ENCODE measurements at places on chromosomes 4 and X.

- no peak for DNase-seq
Measured at GRCh38 chrX:52277666-52278065, 91.2 kb upstream of the XAGE2 start.

DNA sequence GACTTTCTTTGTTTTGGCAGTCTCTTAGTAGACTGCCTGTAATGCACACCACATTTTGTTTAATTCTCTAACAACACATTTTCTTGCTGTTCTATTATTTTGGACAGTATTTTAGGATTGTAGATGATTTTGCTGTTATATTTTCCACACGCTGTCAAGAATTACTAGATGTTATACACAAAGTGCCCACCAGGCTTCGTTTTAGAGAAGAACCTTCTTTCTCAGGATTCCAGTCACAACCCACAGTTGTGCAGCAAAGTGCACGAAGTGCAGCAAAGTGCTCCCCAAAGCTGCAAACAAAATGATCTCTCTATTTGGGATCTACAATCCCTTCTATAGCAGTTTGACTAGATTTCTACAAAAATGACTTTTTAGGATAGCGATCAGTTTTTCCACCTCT is 2.4 kb downstream of the ZNF141 start:
- no peak for DNase-seq

DNA sequence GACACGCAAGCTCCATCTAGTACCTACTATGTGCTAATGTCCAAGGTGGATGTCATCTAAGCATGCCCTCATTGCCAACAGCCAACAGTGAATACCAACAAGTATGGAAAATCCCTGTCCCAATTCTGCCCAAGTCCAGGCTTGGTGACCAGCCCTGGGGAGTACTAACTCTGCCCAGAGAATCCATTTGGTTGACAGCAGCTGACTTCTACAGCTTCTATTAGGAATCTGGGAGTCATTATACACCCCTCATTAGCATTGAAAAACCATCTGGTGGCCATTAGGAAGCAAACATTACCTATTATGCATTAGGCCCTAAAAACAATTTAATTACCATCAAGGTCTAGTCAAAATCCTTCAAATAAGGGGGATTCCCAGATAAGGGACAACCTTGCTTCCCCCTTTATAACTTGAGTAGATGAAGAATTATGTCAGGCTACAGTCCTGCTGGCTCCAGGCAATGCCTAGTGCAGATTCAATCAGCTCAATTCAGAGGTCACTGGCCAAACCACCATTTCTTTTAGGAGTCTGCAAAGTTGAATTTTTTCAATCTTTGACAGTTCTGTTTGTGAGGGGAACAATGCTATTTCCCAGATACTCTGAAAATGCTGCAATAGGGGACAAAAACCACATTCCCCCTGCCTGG is 228.0 kb upstream of the LDB2 start:
- DNase-seq: no peak

- DNase-seq: no peak
Measured at GRCh38 chr4:43047058-43047457, 154.5 kb downstream of the GRXCR1 start.

- no peak for DNase-seq
Measured at GRCh38 chrX:96244955-96245354, 439.7 kb upstream of the DIAPH2 start.

- peak; percentile 28 for DNase-seq
Measured at GRCh38 chr4:7646384-7647061, 211.8 kb upstream of the PSAPL1 start.

DNA sequence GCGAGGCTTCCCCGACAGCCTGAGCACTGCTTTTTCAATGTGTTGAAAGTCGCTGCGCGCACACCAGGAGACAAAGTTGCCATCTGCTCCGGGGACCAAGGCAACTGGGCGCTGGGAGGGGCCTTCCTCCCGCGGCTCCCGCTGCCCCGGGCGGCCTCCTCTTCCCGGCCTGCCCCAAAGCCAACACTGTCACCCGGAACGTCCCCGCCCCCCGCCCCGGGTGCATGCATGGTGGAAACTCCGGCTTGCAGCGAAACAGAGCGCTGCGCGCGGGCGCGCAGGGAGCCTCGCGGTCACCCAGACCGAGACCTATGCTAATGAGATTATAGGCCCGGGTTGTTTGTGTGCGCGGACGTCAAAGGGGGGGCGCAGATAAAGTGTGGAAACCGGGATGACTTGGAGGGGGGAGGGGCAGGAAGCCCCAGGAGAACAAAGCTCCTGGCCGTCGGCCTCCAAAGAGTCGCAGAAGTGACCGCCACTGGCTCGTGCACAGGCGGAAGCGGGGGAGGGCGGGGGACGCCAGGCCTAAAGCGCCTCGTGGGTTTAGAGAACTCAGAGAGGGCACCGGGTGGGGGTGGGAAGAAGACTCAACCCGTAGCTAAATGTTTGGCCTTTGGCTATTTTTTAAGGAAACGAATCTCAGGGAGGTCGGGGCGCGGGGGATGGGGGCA is 88.8 kb downstream of the BCOR start:
- no peak for DNase-seq

DNA sequence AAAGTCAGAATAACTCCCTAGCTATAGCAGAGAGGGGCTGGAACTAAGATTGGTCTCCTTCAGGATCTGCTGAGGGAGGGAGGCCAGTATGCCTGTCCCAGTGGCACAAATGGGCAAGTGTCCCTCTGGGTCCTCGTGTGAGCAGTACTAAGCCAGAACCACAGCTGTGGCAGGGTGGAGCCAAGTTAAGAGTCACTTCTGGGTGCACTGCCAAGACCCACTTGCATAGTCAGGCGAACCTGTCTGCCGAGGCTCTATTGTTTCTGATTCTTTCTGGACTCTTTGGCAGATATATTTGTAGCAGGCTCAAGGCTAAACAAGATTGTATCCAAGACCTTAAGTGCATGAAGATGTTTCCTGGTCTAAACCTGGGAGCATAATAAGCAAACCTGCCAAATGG is 1123.7 kb upstream of the POU3F4 start:
- no peak for DNase-seq

- DNase-seq: no peak
Measured at GRCh38 chr4:38091636-38092035, 131.4 kb downstream of the PTTG2 start.

GRCh38 chrX:133265331-133265730 is 47.2 kb upstream of the TFDP3 start:
- no peak for DNase-seq

GRCh38 chrX:111519215-111519614 is 7.8 kb downstream of the SERTM2 start:
- DNase-seq: no peak

GRCh38 chr4:82578935-82579334 is 17.1 kb upstream of the TMEM150C start:
- no peak for DNase-seq

DNA sequence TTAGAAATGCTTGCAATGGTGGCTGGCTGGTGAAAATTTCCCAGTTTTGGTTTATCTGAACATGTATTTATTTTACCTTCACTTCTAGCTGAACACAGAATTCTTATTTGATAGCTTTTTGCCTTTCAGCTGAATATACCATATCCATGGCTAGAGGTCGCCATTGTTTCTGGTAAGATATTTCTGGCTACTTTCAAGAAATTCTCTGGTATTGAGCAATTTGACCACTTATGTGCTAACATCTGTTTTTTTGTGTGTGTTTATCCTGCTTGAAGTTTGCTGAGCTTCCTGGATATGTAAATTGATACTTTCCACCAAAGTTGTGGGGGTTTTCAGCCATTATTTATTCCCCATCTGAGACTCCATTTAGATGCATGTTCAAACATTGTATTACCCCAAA is 75.4 kb downstream of the FBXW7 start:
- DNase-seq: peak; percentile 8

GRCh38 chrX:145816601-145817315 is 871 bp upstream of the SLITRK2 start:
- no peak for DNase-seq

- no peak for DNase-seq
Measured at GRCh38 chrX:139126493-139126892, 404.0 kb upstream of the F9 start.

DNA sequence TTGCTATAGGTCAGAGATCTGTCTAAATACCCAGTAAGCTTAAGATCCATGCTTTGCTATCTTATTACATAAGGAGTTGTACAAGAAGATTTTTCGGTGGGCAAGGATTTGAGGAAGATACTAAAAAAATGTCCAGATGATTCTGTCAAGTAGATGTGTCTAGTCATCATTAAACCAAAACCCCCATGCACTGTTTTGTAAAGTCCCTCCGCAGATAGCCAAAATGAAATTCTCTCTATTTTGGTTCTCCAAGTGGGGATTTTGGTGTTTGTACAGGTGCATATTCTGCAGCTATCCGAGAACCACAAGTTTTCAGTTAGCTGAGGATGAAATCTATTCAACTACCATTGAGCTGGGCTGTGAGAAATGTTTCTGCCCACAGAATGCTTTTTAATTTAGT is 994.8 kb downstream of the NLGN4X start:
- DNase-seq: no peak

- DNase-seq: no peak
Measured at GRCh38 chrX:150508451-150509367, 59.7 kb upstream of the MTM1 start.

GRCh38 chrX:133786382-133786781 is 199.0 kb downstream of the GPC3 start:
- no peak for DNase-seq

DNA sequence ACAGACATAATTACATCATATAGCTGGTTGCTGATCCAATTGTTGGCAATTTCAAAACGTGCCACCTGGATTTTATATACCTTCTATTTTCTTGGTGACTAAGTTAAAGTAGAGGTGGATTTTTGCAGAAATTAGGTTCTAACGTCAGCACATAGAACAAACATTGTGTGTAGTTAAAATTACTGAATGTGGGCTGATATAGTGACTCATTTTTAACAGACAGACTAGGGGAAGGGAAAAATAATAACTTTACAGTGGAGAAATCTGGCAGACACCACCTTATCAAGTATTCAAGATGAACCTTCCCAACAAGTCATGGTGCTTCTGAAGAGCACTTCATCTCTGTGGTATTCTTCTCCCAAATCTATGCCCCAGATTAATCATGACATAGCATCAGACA is 134.5 kb downstream of the UCHL1 start:
- DNase-seq: no peak

DNA sequence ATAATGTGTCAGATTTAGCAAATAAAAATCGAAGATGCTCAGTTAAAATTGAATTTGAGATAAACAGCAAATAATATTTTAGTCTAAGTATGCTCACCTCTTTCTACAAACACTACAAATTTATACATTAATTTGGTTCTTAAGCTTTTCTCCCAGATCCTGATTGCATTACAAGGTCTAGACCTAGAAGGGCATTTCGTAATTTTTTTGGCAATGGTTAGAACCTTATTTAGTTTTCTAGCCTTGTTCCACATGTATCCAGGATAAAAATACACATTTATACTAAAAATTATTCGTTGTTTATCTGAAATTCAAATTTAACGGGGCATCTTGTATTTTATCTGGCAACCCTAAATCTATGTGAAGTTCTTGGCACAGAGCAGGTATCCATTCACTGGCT is 2.5 kb upstream of the CDKL5 start:
- no peak for DNase-seq

DNA sequence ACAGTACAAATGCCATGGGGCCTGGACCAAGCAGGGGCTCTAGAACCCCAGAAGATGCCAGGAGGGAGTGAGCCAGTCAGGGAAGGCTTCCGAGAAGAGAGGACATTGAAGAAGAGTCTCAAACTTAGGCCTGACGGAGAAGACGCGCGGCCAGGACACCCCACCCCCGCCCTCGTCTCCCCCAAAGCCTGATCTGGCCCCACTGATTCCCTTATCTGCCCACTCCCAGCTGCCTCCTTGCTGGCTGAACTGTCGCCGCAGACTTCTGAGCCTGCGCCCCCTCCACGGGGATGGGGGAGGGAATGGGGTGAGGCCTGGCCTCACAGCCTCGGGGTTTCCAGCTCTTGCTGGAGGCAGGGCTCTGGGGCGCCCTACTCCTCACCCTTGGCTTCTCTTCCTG is 3.6 kb upstream of the GATA1 start:
- DNase-seq: no peak

GRCh38 chr4:168128601-168129000 is 36.3 kb downstream of the ANXA10 start:
- no peak for DNase-seq

DNA sequence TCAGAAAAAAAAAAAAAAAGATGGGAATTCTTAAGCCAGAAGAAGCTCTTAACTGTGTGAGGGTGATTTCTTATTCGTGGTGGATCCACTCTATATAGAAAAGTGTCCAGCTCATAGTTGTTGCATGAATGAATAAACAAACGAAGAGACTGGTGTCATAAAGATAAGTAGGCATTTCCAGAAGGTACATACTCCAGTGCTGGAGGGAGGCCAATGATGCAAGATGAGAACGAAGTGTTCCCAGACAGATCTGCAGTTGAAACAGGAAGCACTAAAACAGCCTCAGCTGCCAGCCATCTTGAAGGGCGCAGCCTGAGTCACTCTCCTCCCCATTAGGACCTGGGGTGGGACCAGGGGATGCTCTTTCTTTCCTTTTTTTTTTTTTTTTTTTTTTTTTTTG is 47.4 kb upstream of the HOPX start:
- DNase-seq: no peak

- no peak for DNase-seq
Measured at GRCh38 chr4:169337510-169337909, 66.8 kb upstream of the SH3RF1 start.

GRCh38 chr4:92634882-92635281 is 331.1 kb downstream of the GRID2 start:
- no peak for DNase-seq

GRCh38 chr4:84451546-84451945 is 47.5 kb downstream of the NKX6-1 start:
- no peak for DNase-seq

DNA sequence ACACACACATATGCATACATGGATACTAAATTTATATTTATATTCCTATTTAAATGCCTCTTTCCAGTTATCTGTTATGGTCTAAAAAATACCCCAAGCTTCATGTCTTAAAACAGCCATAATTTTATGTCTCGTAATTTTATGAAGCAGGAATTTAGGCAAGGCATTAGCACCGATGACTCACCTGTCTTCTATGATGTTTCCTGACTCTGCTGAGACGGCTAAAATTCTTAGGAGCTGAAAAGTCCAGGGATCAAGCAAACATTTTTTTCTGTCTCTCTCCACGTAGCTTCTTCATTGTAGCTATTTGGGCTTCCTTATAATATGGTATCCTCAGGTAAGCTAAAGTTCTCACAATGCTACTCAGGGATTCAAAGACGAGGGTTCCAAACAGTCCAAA is 930.3 kb downstream of the STIM2 start:
- no peak for DNase-seq
